Activated CD8-positive, alpha-beta T cell treated with anti-CD3 and anti-CD28 coated beads for 36 hours (primary cell): ENCODE measurements at places on chromosomes 6 and 20. TPM values are rescaled to one million over a fixed set of nuclear protein-coding genes. Genes with fewer than 3 reads are reported as not detected.

VIP gene
- not detected for total RNA-seq

PRR18 gene
- total RNA-seq, result 0.23 TPM

DNA sequence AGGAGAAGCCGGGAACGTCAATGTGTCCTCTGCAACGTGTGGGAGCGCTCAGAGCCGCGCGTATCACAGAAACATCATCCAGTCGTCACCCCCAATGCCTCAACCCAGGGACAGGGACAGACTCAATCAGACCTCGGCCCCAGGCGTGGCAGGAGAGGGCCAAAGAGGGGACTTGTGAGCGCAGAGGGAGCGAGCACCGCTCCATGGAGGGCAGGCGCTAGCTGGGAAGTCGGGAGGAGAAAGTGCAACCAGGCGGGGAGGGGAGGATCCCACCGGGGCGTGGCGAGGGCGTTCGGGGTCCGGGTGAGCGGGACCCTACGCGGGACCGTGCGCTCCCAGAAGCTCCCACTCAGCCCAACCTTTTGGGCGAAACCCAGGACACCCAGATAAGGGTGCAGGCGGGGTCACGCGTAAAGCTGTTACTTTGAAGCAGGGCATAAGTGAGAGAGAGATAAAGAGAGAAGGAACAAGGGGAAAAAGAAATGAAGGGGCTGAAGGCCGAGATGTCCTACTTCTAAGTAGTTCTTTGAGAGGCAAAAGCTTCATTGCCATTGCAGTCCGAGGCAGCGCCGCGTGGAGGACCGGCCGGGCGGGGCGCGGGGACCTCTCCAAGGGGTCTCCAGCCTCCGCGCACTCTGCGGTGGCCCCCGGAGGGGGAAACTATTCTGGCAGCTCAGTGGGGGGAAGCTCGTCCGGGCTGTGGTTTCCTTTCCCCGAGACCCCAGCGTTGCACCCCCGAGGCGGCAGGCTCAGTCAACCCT, 862 bp upstream of the SOBP start:
- DNase-seq, result peak; percentile 43

DNA sequence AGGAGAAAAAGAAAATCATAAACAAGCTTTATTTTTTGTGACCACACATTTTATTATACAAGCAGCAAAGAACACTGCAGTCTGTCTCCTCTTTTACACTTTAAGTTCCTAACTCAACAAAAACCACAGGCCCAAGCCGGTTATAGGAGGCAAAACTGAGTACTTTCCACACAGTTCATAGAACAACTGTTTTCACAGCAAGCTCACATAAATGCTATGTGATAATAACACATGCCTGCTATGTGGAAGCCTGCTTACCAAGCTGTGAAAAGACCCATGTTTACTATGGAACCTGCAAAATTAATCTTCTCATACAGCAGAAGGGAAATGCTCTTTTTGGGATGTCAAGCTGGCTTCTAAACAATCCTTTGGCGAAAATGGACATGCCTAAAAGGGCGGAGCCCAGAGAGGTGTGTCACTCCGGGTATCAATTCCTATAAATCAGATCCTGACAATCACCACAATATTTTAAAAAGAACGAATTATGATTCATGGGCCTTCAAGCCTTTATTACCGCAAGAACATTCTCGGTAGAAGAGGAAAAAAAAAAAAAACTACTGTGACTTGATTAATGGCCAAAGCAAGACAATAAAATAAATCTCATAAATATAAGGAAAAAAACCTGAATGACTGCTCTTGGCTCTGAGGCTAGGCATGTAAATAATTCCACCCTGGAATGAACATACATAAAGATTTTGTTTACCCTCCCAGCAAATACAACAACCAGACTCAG, 2.6 kb downstream of the TRERF1 start:
- DNase-seq, result no peak

DNA sequence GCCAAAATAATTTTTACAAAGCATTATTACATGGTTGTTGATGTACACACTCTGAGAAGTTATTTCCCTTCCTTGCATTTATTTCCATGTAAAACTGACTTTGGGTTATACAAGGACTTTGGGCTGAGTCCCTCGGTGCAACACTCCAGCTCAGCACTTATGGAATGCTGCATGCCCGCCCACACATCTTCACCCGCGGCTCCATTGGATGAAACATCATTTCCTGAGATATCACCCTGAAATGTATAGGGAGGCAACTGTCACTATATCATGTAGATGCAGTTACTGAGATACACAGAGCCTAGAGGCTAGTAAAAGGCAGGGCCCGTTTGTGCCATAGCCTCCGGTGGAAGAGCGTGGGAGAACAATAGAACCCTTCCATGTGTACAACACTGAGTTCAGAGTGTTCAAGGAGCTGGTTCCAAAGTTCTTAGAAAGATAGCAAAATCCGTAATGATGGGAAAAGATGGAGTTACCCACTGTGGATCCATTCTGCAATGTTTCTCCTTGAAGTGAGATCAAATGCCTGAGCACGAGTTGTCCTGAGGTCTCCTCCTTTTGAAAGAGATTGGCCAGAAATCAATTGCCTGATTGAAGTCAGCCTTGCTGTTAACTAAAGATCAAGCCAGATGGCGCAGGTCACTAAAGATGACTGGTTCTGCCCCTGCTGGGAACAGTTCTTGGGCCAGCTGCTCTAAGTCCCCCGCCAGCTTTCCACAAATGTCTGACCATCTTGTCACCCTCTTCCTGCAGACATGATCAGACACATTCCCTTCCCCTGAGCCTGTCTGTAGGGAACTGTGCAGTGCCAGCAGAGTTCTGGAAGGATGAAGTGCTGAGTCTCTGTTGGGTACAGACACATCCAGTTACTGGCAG, 100.9 kb upstream of the IYD start:
- DNase-seq, result no peak

DNA sequence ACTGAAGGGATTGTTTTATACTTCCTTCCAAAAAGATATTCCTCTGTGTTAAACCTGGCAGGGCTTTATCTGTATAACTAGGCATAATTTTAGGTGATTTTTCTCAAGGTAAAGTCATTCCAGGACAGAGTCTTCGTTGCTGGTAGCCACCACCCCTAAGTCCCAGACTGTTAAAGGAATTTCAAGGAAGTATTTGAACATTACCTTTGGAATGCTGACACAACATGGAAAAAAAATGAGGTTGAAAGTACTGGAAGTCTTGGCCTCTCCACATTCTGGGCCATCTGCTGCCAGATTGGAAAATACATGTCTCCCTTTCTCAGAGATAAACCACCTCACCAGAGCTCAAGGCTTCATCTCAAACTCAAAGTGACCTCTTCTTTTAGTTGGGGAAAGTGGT, 27.0 kb upstream of the ETV7 start:
- no peak for DNase-seq

GRCh38 chr6:19394051-19394450, 443.1 kb upstream of the ID4 start:
- no peak for DNase-seq

DNA sequence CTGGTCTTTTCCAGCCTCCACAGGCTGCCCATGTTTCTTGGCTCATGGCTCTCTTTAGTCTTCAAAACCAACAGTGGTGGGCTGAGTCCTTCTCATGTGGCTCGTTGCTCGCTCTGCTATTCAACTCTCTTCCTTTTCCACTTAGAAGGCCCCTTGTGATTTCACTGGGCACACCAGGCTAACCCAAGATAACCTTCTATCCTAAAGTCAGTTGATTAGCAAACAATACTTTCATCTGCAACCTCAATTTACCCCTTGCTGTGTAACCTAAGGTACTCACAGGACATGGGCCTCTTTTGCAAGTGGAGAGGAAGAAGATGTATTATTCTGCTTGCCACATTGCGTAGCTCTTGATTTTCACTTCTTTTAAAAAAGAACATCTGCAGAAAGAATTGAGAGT, 79.6 kb downstream of the UTRN start:
- no peak for DNase-seq
